ENCODE measurements at places on chromosomes 2 and 18.

DNA sequence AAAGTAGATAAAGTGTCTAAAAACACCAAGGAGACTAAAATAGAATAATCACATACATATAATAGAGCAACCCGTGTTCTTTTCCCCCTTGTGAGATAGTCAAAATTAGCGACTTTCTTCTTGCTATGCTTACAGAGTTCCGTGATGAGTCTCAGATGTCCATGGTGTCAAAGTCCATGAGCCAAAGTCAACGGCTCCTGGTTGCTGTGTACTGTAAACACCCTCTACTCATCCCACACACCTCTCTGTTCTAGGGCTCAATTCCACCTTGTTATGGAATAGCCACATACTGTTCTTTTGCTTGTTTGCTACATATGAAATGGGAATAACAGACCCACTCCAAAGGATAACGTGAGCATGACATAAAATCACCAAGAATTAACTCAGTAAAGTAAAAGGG is 52.5 kb downstream of the GAREM1 start:
- DNase-seq, result no peak

DNA sequence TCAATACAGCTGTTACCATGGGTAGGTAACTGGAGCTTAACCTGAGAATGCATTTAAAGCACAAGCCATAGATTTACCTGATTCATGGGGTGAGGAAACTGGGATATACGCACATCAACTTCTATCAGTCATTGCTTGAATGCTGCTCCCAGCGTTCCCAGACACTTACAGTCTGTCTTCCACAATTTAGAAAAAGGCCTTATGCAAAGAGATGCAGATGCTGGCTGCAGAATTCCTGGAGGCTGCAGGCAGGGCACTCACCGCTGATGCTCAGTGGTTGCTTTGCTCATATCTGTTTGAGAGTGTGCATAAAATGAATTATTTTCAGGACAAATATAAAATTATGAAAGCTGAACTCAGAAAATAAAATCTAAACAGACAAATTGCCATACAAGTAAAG is 950.7 kb upstream of the PIK3C3 start:
- no peak for DNase-seq

DNA sequence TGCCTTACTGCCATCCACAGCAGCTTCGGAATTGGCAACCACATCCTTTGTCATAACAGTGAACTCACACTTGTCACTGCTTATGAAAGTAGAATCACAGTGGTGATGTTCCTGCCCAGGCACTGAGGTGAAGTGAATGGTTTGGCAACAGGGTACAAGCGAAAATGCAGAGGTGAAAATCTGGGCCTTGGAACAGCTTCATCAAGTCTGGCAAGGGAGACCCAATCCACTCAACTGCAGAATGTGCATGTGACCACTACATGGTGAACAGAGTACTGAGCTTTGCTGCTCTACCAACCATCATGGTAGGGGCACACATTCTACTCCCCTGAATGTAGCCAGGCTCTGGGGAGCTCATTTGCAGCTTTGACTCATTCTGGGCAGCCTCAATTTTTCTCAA is 15.0 kb upstream of the SKA1 start:
- DNase-seq, result no peak

DNA sequence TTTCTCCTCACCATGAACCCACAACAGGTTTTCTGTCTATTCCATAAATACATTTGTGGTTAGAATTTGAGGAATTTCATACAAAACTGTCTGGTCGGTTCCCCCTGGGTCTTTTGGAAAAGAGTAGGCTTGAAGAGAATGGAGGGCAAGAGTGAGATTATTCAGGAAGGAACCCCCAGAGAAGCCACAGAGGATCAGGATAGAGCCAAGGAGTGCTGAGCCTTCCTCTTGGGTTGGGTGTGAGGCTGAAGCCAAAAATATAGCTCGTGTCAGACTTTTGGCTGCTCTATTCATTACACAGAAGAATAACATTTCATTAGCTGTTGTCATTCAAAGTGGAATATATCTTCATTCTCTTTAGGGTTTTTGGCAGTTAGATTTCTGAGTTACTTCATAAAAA is 45.9 kb upstream of the YES1 start:
- DNase-seq, result no peak

- no peak for DNase-seq
Observed at GRCh38 chr2:9782197-9782719, 61.0 kb upstream of the TAF1B start.

GRCh38 chr2:169119123-169119760 is 49.9 kb downstream of the DHRS9 start:
- no peak for DNase-seq

Data from dermis microvascular lymphatic vessel endothelial cell (primary cell).